ENCODE measurements at places on chromosomes 1 and 21.

- no peak for DNase-seq
Observed at GRCh38 chr1:43881415-43881814, 52.2 kb upstream of the ARTN start.

GRCh38 chr21:29658177-29658933, 281.4 kb downstream of the GRIK1 start:
- DNase-seq: no peak

GRCh38 chr1:72284348-72285073, 2.2 kb upstream of the NEGR1 start:
- DNase-seq: no peak

DNA sequence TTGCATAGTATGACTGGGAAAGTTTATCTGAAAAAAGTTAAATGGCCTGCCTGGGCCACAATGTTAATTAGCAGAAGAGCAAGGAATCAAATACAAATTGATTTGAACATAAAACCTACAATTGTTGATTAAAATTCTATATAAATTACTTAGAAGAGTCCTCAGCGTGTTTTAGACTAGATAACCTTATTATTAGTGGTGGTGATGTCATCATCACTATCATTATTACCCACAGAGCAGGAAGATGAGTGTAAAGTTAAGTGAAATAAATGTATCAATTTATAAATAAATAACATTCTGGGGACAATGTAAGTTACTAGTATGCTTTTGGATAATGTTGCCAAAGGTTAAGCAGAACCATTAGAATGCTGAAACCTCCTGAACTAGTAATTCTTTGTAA, 46.1 kb downstream of the RBM11 start:
- no peak for DNase-seq

DNA sequence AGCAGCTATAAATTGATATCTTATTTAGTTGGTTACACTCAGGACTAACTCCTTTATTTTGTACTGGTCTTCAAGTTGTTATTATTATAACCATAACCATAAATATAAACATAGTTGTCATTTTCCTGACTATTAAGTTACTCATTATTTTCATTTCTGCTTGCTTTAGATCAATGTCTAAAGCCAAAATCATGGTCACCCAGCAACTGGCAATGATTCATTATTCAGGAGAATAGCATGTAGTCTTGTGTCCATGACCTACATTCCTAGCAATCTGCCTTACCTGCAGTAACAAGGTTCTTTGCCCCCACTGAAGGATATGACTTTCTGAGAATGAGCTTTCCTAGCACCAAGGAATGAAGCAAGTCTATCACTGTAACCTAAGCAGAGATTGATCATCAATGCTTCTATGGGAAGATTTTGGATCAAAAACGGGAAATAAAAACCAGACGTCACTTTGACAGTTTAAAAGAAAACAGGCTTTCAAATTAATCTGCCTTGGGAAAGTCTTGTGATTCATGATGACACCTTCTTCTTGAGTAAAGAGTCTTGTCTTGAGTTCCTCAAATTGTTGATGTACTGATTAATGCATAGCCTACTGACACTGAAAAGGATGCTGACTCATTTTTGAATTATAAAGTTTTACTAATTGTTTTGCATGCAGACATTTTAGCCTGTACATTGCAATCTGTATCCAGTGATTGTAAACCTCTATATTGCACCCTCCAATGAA, 203.3 kb upstream of the IVNS1ABP start:
- peak; percentile 15 for DNase-seq

DNA sequence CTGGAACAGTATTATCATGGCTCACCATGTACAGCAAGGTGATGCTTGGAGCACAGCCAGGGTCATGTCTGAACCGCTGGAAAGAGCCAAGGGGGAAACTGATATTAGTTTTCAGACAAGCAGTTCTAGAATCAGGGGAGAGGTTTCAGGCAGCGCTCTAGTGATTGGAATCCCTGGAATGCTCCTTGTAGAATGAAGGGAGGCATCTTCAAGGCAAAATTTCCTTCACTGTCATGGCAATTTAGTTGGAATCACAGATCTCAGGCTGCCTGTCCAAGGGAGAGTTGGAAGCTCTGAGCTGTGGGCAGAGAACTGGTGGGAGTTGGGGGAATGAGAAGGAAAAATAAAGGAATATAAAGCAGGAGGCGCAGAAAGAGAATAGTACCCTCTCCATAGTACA, 737.1 kb downstream of the PTPRU start:
- no peak for DNase-seq

DNA sequence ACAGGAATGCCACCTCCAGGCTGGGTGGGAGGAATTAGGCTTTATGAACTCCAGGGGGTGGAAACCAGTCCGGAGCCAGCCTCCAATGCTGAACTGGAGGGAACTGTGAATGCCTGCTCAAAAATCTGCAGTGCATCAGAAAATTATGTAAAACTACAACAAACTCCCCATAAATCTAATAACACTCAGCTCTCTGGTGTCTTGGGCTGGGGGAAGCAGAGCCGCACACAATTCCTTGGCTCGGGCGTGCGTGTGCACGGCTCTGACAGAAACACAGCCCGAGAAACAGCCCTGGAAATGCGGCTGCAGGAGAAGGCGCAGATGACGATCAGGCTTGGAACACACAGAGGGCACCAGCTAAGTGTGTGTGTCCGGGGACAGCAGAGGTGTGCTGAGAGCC, 127.6 kb upstream of the VAMP3 start:
- no peak for DNase-seq

DNA sequence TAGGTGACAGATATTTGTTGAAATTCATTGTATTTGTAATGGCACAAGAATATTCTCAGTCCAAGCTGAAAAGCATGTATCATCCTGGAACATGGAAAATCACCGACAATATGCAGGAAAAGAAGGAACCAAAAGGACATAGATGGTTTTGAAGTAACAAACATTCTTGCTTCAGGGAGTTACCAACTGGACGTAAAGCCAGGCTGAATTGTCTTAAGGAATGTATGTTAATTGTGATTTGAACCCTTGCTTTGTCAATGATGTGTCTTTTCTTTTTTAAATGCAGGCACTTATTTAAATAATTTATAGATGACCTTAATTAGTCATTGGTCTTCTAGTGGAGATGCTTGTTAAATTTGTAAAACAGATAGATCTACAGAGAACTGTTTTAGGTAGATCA, 489.4 kb upstream of the ZP4 start:
- no peak for DNase-seq

GRCh38 chr1:185402930-185403329, 85.9 kb upstream of the IVNS1ABP start:
- no peak for DNase-seq

- no peak for DNase-seq
Observed at GRCh38 chr1:107100331-107100984, 40.4 kb upstream of the NTNG1 start.

DNA sequence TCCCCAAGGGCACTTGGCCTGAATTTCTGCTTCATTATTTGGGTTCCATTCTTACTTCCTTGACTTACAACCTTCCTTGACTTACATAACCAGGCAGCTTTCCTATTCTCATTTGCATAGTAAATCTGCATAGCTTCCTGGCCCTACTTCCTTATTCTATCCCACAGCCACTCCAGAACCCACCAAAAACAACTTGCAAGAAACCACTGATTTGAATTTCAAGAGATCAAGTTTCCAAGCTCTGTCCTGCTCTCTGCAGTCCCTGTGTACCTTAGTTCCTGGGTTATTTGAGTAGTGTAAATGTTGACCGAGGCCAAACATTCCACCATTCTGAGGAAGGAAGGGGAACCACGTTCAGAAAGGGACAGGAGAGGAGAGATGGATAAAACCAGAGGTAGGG, 603.3 kb downstream of the PTPRC start:
- DNase-seq: no peak

DNA sequence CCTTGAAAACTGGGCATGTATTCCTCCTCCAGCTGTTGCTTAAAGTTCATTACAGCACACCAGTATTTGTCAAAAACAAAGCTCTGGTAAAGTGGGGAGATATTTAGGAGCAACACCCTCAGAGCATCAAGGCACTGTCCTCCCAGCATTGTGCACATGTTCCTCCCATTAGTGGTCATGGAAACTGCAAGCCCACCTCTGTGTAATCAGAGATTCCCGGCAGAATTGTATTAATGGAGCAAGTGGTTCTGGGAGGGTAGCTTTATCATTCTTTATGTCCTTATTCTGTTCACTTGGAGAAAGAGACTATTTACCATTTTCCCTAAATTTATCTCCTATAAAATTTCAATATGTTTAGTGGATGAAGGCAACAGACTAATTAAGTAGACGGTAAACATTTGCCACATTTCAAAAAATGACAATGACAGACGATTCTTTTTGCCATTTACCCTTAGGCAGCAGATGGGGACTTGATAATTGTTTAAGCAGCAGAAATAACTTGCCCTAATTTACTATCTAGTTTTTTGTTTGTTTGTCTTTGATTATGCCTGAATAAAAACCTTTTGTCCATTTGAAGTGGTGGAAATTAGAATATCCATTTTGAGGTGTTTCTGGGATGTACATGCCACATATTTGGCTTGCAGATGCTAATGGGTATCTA, 289.6 kb upstream of the ST6GALNAC5 start:
- no peak for DNase-seq

DNA sequence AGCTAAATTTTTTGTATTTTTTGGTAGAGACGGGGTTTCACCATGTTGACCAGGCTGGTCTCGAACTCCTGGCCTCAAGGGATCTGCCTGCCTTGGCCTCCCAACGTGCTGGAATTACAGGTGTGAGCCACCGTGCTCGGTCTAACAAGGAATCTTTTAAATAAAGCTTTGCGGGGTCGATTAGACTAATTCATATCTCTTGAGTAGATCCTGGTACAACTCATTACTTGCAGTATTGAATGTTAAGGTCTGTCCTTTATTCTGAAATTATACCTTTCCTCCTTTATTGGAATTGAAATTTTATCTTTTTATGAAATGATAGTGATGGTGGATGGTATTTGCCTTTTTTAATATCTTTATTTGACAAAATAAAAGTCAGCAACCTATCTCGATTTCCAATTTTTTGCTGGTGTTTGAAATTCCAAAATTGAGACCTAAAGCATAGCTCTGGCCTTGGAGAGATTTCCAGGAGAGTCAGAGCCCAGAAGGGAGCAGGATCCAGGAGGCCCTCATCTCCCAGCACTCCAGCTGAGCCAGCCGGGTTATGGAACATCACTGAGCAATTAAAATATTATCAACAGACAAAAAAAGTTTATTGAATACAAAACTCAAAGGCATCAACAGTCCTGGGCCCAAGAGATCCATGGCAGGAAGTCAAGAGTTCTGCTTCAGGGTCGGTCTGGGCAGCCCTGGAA, 4.7 kb downstream of the S100A2 start:
- DNase-seq: no peak

DNA sequence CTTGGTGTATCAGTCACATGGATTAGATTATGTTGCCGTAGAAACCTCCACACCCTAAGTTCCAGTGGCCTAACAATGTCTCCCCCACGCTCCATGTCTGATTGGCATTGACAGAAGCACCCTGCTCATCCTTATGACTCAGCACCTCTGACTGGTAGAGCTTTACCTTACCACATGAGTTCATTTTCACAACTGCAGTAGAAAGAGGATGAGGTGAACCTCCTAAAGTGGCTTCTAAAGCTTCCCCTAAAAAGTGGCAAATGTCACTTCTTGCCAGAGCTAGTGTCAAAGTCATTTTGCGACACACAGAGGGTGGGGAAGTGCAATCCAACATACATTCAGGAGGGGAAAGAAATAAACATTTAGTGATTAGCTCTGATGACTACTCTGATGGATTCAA, 30.6 kb upstream of the LYPD8 start:
- DNase-seq: no peak

DNA sequence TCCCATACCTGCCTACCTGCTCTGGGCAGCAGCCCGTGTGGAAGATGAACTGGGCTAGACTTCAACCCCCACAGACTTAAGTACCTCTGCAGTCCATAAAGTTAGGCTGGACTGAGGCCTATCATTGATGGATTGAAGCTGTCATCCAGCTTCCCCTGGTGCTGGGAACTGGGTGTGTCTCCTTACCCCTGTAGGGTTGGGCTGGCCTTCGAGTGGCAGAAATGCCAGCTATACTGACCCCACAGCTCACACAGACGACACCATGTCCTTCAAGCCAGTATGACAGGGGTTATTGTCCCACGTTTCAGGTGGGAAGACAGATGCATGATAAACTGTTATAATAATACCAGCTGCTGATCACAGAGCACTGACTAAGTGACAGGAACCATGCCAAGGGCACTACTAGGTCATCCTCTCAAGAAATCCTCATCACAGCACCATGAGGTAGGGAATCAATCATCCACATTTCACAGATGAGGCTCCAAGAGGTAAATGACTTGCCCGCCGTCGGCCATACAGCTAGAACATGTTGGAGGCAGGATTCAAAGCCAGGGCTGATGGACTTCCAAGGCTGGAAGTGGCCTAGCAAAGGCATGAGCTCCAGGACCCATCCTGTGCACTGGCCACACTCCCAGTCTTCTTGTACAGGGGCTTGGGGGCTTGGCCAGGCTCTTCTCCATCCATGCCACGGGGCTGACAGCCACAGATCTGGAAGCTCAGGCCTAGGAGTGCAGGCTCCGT, at the start of gene BEST4:
TSS of gene BEST4 (minus strand) at position 51 of the 741 bp plus-strand sequence. CDS start 465 bp downstream, outside the sequence.
- DNase-seq: no peak

DNA sequence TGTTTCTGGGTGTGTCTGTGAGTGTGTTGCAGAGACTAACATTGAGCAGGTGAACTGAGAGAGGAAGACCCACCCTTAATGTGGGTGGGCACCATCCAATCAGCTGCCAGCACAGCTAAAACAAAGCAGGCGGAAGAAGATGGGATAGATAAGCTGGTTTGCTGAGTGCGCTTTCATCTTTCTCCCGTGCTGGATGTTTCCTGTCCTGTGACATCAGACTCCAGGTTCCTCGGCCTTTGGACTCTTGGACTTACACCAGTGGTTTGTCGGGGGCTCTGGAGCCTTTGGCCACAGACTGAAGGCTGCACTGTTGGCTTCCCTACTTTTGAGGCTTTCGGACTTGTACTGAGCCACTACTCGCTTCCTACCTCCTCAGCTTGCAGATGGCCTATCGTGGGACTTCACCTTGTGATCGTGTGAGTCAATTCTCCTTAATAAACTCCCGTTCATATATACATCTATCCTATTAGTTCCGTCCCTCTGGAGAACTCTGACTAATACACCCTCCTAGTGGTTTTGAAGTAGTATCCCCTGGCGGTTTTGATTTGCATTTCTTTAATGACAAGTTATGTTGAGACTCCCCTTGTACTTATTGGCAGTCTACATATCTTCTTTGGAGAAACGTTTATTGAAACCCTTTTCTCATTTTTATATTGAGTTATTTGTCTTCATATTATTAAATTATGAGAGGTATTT, 546.6 kb upstream of the TMPRSS15 start:
- no peak for DNase-seq

DNA sequence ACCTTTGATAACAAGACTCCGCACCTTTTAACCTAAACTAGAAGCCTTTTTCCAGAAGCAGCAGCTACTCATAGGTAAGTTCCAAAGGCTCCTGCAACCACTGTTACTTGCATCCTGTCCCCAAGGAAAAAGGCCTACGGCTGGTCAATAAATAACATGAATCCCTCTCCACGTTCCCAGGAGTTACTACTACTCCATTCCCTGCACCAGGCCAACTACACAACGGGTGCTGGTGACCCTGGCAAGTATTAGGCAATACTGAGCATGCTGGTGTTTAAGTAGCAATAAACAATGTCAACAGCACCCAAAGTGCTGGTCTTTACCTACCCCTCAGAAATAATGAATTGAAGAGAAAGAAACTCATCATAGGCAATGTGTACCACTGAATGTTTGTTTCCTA, 7.7 kb downstream of the GNG12 start:
- DNase-seq: no peak

GRCh38 chr1:108108119-108108518, 92.0 kb downstream of the SLC25A24 start:
- DNase-seq: no peak

Data from CD4-positive, alpha-beta T cell treated with Interleukin-2 at 100 ng/mL for 4 hours (primary cell).